ENCODE measurements at places on chromosomes 5 and 9.

GRCh38 chr9:16484180-16484579, 386.3 kb downstream of the BNC2 start:
- DNase-seq, result no peak

DNA sequence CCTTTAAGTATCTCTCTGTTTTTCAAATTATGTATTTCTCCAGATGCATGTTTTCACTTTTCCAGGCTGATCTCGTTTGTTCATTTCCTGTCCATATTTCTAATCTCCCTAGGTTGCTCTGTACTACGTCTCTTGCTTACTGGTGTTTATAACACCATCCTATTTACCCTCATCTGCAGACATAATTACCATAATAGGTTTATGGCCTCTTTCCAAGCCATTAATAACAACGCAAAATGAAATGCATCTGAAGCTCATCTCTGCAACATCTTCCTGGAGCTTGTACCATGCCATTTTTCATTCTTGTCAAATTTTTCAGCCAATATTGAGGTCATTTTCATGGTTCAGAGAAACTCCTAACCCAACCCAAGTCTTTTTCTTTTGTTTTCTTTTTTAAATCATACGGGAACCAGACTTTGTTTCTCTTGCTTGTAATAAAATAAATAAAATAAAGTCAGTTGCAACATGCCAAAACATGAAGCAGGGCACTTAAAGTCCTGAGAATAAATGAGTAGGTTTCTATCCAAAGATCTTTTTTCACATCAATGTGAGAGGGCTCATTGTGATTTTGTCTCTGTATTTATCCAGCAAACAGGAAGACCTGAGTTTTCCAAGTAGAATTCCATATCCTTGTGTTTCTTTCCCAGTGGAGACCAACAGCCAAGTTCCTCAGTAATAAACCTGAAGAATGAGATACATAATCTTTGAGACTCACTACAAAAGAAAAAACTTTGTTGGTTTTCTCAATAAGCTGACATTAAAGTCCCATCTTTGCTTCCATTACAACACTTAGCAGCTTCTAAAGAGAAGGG, 37.0 kb downstream of the DPYSL3 start:
- DNase-seq, result no peak

DNA sequence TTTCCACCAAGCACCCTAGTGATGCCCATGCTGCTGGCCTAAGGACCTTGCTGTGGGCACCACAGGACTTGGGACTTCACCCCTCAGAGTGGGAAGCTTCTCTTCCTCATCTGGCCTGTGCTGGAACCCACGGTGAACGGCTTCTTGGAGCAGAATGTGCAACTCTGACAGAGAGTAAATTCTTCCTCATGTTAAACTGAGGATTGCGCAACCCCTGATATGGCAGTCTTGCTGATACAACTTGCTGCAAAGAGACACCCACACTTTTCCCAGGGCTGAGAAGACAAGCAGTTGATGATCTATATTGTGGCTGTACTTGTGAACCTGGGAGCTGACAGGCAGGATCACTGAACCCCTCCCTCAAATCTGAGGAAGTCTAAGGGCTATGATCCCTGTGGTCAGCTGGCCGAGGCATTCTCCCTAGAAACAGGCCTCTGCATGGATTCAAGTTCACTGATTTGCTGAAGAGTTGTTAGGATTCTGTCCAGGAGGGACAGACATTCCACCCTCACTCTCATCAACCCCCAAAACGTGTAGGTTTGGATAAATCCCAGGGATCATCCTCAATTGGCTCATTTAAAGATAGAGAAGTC, 307.2 kb downstream of the MTRR start:
- no peak for DNase-seq

DNA sequence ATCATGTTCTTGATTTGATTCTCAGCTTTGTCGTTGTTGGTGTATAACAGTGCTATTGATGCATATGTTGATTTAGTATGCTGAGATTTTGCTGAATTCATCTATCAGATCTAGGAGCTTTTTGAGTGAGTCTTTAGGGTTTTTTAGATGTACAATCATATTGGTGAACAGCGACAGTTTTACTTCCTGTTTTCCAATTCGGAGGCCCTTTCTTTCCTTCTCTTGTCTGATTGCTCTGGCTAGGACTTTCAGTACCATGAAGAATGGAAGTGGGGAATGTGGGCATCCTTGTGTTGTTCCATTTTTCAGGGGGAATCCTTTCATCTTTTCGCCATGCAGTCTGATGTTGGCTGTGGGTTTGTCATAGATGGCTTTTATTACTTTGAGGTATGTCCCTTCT, 100.4 kb downstream of the SGCD start:
- no peak for DNase-seq

- DNase-seq, result no peak
Observed at GRCh38 chr9:37520641-37521040, 34.9 kb downstream of the POLR1E start.

DNA sequence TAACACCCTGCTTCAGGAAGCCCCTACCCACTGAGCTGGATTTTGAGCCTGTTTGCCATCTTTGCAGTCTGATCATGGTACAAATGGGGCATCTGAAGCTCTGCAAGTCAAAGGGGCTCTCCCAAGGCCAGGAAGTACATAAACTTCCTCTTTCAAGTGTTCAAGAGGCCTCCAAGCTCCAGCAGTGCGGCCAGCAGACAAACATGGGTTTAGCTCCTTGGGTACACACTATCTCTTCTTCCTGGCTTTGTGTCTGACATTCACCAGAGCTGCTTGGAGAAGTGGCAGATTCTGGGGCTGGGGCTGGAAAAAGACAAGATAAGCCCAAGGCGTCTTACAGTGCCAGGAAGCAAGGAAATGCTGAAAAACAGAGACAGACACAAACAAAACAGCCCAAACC, 34.1 kb downstream of the LAMC3 start:
- no peak for DNase-seq

DNA sequence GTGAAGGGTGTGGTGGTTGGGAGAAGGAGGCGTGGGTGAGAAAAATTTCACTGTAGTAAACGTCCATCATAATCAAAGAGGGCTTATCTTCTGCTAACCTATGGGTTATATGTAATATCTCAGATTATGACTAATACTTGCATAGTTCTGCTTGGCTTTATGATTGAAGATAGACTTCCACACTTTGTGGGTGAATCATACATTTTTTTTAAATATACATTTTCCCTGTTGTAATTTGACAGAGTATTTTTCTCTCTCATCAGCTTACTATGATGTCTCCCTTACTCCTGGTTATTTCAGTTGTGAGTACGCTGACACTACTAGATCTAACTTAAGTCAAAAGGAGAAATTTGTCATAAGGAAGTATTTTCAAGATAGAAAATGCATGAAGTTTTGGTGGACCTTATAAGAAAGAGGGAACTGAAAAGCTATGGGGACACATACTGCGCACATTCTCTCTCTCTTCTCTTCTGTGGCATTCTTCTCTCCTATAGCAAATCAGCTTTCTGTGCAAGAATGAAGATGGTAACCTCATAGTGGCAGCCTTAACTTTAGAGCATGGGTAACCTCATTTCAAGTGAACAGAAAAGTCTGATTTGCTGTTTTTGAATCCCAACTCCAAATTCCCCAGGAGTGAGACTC, 4.9 kb upstream of the JAK2 start:
- DNase-seq, result no peak

DNA sequence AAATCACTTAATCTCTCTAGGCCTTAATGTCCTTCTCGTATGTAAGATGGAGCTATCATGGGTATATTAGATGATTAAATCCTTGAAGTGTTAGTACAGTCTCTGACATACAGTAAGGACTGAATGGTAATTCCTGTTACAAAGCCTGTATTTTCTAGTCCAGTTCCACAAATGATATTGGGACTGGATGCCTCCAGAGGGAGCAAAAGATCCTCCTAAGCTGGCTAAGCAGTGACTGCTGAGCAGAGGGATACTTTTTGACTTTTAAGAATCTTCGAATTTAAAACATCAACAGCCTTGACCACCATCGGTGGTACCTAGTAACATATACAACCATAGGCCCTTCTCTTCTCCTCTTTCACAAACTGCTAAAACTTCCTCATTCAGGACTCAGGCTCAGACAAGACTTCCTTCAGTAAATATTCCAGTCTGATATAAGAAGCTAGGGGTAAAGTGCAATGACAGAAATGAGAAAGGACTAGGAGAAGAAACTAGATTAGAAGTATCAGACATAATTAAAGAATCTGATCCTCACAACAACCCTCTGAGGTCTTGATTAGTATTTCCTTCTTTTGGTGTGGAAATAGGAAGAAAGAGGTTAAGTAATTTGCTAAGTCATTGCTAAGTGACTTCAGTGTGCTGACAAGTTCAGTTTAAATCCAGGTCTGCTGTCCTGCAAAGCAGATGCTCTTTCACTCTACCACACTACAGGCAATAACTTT, 13.9 kb downstream of the PTAR1 start:
- DNase-seq, result no peak

- no peak for DNase-seq
Observed at GRCh38 chr5:85868070-85868469, 749.7 kb upstream of the COX7C start.

DNA sequence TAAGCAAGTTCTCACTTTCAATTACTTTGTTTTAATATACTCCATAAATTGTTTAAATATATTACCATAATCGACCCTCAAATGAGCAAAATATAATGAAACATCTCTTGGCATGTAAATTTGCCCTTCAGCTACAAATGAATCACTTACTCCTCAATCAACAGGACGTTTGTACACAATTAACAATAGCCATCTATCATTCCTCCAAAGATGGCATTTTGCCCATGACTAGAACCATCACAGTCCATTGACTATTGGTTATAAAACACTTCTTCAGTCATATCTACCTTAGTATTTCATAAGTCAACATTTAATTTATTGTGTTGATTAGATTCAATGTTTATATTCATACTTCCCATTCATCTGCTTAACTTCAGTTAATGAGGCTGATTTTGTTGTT, 127.2 kb downstream of the CTNND2 start:
- no peak for DNase-seq

DNA sequence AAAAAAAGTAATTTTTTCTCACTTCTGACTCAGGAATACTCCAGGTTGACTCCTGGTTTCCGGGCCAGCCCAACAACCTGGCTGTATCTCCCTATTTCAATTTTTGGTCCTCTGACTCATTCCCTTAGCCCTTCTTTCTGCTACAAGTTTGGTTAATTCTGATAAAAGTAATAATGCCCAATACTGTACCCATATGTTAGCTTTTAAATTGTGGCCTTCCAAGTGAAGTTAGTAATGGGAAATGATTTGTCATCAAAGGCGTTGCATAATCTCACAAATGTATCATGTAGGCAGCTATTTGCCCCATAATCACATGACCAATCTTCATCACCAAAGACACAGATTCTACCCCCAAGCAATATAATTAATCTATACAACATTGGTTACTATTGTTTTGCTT, 31.1 kb upstream of the BNC2 start:
- no peak for DNase-seq

- DNase-seq, result no peak
Observed at GRCh38 chr5:94672746-94673145, 54.3 kb downstream of the SLF1 start.

DNA sequence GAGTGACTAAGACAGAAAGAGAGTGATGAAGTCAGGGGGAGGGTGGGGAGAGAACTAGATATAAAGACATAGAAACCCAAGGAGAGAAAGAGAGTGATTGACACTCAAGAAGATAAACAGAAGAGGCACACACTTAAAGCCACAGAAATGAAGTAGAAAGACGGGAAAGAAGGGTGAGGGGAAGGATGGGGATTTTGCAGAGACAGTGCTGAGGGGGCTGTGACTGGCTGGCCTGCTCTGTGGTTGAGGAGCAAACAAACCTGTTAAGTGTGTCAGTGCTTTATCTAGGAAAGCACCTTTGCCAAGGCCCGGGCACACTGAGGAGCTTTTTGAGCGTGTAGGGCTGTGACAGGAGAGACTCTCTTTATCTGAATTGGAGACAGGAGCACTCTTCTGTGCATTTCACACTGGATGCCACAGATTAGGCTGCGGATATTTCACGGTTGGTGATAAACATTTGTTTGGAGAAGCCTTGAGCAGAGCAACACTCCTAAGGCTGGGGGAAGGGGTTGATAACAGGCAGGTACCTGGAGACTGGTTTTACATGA, 109.1 kb downstream of the DOCK2 start:
- no peak for DNase-seq

- DNase-seq, result no peak
Observed at GRCh38 chr9:70013598-70014196, 30.0 kb upstream of the MAMDC2 start.

DNA sequence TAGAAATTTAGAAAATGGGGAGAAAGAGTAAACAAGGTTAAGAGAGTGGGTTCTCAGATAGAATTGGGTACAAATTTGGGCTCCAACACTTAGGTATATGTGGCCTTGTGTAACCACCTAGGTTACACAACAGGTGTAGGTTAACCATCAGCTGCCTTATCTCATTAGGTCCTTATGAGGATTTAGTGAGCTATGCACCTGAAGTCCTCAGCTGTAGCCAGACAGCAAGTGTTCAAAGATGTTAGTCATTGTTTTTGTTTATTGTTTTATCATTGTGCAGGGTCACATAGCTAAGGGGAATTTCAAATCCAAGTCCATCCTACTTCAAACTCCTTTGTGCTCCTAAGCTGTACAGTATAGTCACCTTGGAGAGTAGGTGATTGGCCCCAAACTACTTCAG, 970 bp upstream of the TRIM32 start:
- no peak for DNase-seq

GRCh38 chr5:81537905-81538547, 144.1 kb upstream of the ACOT12 start:
- no peak for DNase-seq

GRCh38 chr5:127820910-127821553, 117.8 kb downstream of the CCDC192 start:
- peak; percentile 93 for DNase-seq

GRCh38 chr9:116493183-116493860, 193.8 kb upstream of the TRIM32 start:
- no peak for DNase-seq

DNA sequence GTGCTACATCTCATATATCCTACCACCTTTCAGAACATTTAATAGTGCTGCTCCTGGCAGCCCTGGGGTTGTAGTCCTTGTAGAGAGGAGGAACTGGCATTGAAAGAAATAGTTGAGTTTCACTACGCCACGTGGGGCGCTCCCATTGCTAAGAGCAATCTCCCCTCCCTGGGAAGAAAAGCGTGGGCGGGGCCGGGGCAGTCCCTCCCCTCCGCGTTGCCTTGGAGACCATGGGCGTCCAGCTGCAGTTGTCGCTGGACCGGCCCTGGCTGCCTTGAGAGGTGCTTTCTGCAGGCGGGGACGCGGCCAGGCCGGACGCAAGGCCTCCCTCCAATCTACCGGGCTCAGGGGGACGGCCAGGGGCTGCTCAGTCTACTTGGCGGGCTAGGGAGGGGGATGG, 368 bp upstream of the CCDC180 start:
- no peak for DNase-seq

DNA sequence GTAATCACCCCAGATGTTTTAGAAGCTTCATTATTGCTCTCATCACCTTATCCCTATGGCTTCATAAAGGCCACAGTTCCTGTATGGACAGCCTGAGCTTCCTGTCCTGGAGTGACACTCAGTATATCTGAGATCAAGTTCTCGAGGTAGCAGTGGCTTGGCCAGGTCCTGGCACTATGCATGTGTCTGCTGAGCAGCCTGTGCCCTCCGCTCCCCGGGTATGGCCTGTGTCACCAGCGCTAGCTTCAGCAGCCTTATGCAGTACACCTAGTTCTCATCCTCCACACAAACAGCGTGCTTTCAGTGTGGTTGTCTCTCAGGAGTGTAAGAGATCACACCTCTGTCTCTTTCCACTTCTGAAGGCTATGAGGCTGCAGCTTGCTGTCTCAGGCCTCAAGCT, 514.7 kb downstream of the DIRAS2 start:
- no peak for DNase-seq

- DNase-seq, result no peak
Observed at GRCh38 chr5:136067422-136067821, 38.6 kb downstream of the TGFBI start.

GRCh38 chr5:52624291-52624690, 163.4 kb upstream of the ITGA1 start:
- no peak for DNase-seq

GRCh38 chr9:113875459-113876150, 504 bp upstream of the ZNF618 start:
- no peak for DNase-seq
